Activated T-helper 9 cell treated with anti-CD3 and anti-CD28 coated beads, Interleukin-2, amount 50 U/mL, for 16 hours (primary cell): ENCODE measurements at places on chromosomes 1 and 21.

DNA sequence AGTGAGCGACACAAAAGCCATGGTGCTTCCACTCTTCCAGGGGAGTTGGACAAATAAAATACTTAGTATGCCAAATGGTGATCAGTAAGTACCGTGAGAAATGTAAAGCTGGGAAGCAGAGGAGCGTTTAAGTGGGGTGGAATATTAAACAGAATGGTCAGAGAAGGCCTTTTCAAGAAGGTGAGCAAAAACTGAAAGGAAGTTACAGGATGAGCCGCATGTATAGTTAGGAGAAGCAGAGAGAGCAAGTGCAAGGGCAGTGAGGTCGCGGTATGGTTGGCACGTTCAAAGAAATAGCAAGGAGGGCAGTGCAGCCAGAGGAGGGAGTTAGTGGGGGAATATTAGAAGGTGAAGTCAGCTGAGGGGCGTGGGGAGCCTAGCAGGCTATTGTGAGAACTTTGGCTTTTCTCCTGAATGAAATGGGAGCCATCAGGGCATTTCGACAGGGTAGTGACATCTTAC, 748 bp upstream of the ATP6V0B start:
- no peak for DNase-seq

GRCh38 chr1:44645476-44646244, 28.6 kb downstream of the TMEM53 start:
- no peak for DNase-seq

GRCh38 chr1:154479764-154480421, 22.1 kb upstream of the TDRD10 start:
- DNase-seq = no peak

GRCh38 chr1:21624571-21625389, 44.4 kb downstream of the RAP1GAP start:
- no peak for DNase-seq

DNA sequence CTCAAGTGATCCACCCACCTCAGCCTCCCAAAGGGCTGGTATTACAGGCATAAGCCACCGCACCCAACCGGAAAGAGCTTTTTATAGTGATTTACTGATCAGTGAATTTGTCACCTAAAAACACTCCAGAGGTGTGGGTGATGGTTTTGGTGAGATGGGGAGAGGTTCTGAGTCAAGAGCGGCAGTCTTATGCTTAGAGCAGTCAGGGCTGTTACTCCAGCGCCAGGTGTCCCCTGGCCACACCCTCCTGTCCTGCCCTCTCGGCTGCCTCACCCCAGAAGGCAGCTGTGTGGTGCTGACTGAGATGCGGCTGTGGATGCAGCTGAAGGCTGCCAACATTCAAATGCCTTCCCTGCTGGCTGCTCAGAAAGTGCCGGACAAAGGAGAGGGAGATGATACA, 94.5 kb upstream of the LPGAT1 start:
- no peak for DNase-seq

GRCh38 chr1:164733070-164733469, 174.1 kb downstream of the PBX1 start:
- no peak for DNase-seq

- DNase-seq = no peak
Observed at GRCh38 chr1:115706587-115707425, 61.7 kb downstream of the CASQ2 start.

DNA sequence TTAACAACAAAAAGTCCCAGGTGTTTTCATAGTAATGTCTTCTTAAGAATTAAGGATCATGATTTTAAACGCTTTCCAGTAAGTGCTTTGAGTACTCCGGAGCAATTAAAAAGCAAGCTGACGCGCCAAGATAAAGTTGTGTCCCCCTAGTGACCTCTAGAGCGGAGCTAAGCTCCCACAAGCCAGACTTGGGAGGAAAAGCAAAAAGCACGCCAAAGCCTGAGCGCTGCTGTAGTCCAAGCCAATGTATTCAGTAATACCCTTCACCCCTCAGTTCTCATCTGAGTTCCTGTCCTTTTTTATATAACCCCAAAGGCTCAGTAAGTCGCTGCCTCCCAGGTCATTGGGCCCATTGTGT, 3.5 kb upstream of the SLC44A5 start:
- DNase-seq = no peak

GRCh38 chr1:163176797-163177196, 25.9 kb downstream of the RGS5 start:
- DNase-seq = no peak

GRCh38 chr1:238738892-238739291, 647.5 kb upstream of the CHRM3 start:
- DNase-seq = no peak

- peak; percentile 68 for DNase-seq
Observed at GRCh38 chr21:37257967-37258877, 8.9 kb downstream of the VPS26C start.

- no peak for DNase-seq
Observed at GRCh38 chr1:213423605-213424004, 372.6 kb downstream of the RPS6KC1 start.

GRCh38 chr1:225650179-225650578, 2.7 kb downstream of the ENAH start:
- no peak for DNase-seq

- DNase-seq = no peak
Observed at GRCh38 chr1:230797942-230798365, 50.8 kb downstream of the CAPN9 start.

DNA sequence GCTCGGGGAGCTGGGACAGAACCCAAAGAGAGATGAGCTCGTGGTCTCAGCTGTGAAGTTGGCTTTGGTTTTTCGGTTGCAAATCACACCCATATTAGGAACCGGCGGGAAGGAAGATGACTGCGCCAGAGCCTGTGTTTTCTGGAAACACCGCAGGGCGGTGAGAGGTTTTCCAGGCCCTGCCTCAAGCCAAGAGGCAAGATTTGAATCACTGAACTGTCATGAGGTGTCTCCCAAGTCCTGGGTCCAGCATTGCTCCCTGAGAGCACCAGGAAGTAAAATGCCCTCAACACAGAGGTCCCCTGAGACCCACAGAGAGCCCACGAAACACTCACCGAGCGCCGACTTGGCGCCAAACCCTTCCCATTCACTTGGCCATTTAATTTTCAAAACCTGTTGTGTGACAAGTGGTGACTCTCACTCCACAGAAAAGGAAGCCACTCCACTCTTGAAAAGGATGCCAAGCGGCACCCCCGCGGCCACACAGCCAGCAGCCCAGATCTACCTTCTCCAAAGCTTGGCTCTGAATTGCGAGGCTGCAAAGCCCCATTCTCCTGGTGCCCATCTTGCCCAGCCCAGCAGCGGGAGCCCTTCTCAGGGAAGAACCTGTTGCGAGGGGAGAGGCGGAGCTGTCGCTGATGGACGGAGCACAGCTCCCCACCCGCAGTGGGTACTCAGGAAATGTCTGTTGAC, 99.0 kb upstream of the RUNX3 start:
- DNase-seq = no peak

- peak; percentile 14 for DNase-seq
Observed at GRCh38 chr1:235077571-235078479, 50.8 kb downstream of the TOMM20 start.

GRCh38 chr1:77218477-77219165, 609 bp downstream of the PIGK start:
- no peak for DNase-seq

DNA sequence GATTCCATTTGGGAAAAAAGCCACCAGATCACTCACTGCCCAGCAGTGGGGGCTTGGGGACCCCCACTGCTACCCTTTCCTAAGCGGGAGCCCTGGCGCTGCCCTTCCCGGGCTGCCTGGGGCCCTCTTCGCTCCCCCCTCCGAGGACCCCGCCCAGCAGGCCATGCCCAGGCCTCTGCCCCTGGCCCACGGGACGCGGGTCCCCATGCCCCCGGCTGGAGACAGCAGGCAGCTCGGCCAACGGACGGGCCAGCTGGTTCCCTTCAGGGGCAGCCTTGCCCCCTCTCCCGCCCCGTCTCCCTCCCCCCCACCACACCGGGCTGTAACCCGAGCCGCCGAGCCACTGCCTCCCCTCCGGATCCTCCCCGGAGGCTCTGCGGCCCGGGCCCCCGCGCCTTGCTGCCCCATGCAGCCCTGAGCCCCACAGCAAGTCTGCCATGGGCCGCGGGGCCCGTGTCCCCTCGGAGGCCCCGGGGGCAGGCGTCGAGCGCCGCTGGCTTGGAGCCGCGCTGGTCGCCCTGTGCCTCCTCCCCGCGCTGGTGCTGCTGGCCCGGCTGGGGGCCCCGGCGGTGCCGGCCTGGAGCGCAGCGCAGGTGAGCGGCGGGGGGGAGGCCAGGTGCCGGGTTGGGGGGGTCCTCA, at the start of gene MMP23B:
MMP23B (plus strand) TSS at position 392 of the 639 bp plus-strand sequence; CDS start at position 438, 46 bp downstream.
- no peak for DNase-seq

- DNase-seq = peak; percentile 87
Observed at GRCh38 chr1:159924791-159925718, at the start of gene TAGLN2. Gene TAGLN2 (minus strand): TSS chr1:159925507. CDS start chr1:159920509, 4,998 bp downstream.

DNA sequence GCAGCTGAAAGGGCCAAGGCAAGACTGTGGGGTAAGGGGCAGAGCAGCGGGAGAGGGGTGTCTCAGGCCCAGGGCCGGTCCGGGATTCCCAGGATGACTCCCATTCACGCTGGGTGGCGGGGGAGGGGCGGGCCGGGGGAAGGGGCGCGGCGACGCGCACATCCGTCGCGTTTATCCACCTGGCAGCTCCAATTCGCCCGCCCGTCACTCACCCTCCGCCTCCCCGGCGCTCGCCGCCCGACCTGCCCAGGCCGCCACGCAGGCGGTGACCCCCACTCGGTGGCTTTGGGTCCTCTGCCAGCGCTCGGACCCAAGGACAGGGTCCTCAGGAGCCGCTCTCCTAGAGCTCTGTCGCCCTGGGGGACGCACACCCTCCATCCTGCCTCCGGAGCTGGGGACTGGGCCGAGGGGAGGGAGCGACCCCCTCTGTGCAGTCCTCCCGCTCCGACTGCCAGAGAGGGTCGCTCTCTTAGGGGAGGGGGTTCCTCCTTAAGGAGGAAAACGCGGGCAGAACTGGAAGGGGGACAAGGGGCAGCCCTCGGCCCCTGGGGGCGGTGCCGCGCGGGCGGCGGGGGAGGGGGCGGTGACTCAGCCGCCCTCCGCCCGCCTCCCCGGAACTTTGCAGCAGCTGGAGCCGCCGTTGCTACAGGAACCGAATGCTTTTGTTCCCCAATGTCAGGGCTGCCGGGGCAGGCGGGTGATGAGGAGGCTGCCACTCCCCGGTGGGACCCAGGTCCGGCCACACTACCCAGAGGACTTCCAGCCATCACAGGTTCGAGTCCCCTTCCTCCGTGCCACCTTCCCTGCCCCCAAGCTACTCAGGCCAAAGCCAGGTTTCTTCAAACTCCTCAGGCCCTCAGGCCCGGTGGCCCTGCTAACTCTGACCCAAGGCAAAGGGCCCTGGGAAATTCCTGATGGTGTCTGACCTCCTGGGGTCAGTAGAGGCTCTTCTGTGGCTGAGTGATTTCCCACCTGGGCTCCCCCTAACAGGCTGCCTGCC, 3.4 kb downstream of the ADGRB2 start:
- peak; percentile 51 for DNase-seq

GRCh38 chr1:102163799-102164198, 167.1 kb upstream of the OLFM3 start:
- DNase-seq = no peak

- no peak for DNase-seq
Observed at GRCh38 chr1:41612953-41613352, 128.5 kb upstream of the EDN2 start.

DNA sequence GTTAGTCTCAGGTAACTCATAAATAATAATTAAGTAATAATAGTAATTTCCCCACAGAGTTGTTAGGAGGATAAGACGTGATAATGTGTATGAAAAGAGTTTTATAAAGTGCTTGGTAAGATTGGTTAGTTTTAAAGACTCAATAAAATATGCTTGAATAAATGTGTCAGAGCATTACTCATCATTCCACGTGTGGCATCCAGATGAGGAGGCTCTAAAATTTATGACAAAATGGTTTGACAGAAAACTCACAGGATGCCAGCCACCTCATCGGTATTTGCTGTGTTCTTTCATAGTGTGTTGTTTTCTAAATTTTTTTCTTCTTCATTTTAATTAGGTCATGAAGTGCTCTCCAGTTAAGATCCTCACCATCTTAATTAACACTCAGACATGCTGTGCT, 19.1 kb upstream of the SPAG17 start:
- DNase-seq = no peak

DNA sequence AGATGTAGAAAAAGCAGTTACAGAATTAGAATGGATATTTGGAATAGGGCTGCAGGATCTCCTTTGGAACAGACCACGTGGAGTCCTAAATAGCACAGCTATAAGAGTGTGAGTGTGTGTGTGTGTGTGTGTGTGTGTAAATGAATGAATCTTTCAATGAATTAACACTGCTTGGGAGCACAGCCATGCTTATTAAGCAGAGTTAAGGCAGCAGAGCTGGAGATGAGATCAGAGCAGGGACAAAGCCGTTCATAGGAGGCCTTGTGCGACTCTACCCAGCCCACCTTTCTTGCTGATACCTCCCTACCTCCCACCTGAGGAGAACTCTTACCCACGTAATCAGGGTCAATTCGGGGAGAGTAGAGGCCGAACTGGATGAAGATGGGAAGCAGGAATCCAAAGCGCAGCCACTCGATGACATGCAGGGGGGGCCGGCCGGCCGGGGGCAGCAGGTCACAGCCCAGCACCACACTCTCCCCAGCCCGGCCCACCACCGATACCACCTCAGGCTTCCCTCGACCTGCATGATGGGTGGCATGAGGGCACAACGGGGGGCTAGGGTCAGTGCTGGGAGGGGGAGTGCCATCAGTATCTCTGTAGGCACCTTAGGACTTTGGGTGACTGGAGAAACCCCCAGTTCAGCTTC, 2.7 kb downstream of the IGSF9 start:
- no peak for DNase-seq

- DNase-seq = no peak
Observed at GRCh38 chr1:47399138-47399845, 16.8 kb upstream of the FOXE3 start.

DNA sequence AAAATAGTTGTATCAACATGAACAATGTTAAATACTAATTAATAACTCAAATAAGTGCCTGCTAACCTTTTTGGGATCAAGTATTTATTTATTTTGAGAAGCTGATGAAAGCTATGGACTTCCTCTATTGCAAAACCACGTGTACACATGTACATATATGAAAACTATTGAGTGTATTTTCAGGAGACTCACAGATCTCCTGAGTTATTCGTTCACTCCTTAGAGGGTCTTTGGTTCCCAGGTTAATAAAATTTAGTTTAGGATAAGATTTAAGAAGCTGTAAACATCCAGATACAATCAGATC, 130.5 kb downstream of the DISC1 start:
- no peak for DNase-seq

DNA sequence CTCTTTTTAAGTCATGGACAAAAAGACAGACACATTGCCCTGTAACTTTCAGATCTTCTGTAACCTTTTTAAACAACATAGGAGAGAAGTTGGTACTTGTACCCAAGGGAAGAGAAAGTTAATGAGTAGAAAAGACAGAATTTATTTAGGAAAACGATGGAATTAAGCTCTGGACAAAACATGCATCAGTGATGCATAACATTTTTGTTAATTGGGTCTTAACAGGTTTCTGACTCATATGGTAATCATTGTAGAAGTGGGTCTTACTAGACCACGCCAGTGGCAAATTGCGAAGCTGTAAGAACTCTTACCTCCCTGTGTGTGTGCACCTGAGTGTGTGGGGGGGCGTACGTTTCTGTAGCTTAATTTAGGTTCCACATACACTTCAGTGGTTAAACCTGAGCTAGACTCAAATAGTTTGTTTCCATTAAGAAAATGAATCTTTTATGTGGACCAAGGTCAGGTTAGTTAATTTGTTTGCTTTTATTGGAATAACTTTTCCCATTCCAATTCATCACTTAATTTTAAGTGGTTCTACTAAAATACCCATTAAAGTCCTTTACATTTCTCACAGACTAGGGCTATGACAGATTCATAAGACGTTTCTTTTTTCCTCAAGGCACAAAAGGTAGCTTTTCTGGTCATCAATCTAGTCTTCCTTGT, 48.1 kb downstream of the NFIA start:
- DNase-seq = no peak

- no peak for DNase-seq
Observed at GRCh38 chr1:147223740-147224615, 1.2 kb downstream of the FMO5 start.
